ENCODE measurements at places on chromosomes 1 and 21.

DNA sequence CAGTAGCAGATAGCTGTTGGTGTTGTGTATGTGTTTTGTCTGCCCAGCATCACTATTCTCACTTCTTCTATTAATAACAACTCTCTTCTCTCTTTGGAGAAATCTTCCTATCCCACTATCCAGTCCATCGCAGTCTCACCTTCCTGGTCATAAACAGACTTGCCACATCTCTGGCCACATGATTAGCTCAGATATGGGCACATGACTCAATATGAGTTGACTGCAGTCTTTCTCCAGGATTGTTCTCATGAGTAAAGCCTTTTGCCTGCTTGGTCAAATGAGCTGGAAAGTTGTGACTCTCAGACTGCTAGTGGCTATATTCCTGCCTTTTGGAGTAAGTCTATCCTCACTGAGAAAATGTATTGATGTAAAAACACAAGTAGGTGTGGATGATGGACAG lies 32.9 kb upstream of the TADA1 start:
- DNase-seq = no peak

- no peak for DNase-seq
Measured at GRCh38 chr1:59079434-59080140, 217.3 kb upstream of the FGGY start.

DNA sequence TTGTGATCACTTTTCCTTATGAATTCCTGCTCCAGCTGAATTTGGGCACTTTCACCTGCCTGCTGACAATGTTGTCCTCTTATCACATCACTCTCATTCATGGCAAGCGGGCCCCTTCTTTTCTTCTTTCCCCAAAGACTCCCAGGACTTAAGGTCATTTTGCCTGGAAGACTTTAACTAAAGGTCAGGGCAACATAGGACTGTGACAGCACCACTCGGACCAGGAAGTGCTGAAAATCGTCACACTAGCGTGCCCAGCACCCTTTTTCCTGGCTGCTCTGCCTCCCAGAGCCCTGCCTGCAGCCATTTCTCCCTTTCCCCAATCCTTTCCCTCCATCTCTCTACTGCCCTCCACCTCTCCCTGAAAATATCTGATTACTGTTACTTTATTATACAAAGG lies 35.4 kb downstream of the CD34 start:
- no peak for DNase-seq

DNA sequence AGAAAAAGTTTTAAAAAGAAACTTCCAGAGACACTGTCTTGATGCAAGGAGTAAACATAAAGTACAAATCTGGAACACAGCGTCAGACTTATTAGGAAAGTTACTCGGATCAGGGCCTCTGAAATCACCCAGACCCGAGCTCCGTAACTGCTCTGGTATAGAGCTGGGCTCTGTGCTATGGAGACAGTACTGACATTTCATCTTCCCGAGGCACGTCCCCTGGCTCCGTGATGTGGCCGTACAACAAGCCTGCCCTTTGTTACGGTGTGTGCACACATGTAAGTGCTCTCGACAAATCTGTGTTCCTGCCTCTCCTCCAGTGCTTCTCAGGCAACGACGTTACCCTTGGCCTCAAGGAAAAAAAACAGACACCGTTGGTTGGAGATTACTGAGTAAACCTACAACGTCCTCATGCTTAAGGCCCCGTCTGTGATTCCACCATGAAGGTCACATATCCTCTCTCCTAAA lies 107.0 kb upstream of the IRF2BP2 start:
- no peak for DNase-seq

DNA sequence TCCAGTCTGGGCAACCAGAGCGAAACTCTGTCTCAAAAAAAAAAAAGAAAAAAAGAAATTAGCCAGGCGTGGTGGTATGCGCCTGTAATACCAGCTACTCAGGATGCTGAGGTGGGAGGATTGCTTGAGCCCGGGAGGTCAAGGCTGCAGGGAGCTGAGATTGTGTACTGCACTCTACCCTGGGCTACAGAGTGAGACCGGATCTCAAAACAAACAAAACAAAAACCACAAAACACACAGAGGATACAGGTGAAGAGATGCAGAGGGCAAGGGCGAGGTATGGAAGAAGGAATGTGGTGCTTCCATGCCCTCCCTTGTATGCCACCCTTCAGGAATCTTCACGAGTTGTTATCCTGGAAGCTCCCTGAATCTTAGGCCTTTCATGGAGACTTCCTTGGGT lies 68.5 kb downstream of the NDUFS5 start:
- no peak for DNase-seq

GRCh38 chr1:29521438-29521715 lies 285.1 kb downstream of the PTPRU start:
- DNase-seq = no peak

DNA sequence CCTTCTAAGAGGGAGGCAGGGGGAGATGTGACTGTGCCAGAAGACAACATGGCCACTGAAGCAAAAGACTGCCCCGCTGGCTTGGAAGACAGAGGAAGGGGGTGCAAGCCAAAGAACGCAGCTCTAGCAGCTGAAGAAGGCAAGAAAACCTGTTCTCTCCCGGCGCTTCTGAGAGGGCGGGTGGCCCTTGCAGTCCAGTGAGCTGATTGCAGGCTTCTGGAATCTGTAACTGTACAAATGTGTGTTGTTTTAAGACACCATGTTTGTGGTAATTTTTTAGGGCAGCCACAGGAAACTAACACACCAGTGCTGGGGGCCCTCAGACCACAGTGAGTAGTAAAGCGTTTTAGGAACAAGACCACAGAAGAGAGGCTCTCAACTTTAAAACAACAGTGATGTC lies 47.0 kb downstream of the CD46 start:
- no peak for DNase-seq

- no peak for DNase-seq
Measured at GRCh38 chr1:84740050-84740714, 49.9 kb upstream of the SSX2IP start.

DNA sequence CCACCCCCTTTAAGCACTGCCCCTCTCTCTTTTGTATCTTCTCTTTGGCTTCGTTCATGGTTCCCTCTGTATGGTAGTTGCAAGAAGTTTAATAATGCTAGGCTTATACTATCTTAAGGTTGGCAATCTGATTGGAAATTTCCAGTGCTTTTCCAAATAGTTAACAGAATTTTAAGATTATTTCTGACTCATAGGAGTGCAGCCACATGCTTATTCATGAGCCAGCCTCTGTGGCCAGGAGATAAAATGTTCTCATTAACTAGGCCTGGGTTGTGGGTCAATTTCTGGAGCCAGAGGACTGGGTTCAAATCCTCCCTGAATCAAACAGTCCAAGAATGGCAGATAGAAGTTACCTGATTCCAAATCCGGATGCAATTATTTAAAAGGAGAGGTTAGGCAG lies 103.1 kb downstream of the ATP6V1G3 start:
- DNase-seq = no peak

GRCh38 chr1:174116042-174116441 lies 43.3 kb upstream of the RABGAP1L start:
- DNase-seq = no peak

DNA sequence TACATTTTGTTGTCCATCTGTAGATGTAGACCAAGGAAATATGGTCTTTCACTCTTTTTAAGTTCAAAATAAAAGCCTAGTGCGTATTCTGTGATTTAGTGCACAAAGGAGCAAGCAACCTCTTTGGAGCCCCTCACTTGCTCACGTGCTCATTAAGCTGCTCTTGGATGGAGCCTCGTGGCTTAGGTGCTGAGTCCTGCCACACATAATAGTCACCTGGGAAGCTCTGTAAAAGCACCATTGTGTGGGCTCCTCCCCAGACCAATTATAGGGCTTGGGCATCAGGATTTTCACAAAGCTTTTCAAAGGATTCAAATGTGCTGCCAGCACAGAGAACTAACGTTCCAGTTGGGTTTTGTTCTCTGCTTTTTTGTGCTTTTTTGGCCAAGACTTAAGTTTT lies 85.0 kb downstream of the PCP4 start:
- DNase-seq = no peak

DNA sequence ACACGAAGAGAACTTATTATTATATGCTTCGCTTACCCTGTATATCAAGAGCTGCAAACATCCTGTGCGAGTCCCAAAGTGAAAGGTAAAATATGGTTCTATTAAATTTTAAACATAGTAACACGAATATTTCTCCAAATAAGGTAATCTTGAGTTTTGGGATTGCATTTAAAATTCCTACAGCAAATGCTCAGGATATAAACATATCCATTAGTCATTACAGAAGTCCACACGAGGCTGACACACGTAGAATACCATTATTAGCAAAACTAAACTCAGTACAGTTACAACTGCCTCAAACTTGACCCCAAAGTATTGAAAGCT lies 282 bp upstream of the LYPLAL1 start:
- DNase-seq = no peak

DNA sequence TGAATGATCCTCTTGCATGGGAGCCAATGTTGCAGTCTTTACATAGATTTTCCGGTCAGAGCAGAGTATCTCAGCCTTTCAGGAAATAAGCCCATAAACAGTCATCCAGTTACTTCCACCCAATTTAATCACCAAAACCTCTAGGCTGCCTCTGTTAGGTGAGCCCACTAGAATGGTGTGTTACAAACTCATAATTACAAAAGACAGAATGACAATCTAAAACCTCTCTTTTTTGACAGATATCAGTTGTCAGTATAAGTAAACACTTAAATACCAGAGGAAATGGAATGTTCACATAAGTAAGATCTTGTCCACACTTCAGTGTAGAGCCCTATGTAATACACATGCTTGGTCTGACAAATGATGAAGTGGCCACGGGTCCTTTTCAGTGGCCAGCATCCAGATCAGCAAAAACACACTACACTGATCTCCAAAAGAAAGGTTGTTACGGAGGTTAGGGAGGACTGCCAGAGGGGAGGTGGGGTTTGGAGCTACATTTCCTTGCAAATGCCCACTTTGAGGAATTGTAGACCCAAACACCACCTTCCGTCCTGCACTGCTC lies 71.3 kb upstream of the FBXO28 start:
- DNase-seq = no peak

DNA sequence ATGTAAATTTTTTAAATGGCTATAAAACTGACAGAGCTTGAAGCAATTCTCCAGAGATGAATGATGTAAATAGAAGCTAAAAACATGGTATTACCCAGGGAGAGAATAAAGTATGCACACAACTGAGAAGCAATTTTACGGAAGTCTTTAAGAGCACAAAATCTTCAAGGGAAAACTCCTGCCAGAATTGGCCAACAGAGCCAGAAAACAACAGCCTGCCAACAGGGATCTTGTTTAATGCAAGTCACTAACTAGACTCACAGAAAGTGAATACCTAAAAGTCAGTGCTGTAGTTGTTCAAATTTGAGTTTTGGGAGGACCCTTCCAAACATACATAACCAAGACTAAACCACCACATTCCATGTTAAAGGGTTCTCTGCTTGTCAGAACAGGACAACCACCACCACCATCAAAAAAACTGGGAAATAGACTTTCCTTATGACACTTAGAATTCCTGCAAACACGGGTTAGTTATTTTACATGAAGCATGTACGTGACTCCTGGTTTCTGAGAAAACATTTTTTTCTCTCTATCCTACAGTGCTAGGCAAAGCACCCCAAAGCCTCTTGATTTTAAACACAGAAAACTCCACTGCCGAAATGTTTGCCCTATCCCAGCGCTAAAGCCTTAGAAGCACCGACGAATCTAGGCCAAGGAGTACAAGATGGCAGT lies 1.6 kb downstream of the EPS15 start:
- no peak for DNase-seq

DNA sequence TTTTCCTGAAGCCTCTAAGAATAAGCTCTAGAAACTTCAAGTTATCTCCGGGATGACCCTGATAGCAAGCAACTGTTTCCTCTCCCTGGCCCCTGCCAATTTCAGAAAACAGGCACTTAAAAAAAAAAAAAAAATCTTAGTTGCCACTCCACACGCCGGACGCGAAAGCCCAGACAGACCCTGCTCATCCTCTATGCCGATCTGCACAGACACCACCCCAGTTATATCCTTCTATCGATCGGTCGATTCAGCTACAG lies 1.7 kb downstream of the ANP32E start:
- no peak for DNase-seq

DNA sequence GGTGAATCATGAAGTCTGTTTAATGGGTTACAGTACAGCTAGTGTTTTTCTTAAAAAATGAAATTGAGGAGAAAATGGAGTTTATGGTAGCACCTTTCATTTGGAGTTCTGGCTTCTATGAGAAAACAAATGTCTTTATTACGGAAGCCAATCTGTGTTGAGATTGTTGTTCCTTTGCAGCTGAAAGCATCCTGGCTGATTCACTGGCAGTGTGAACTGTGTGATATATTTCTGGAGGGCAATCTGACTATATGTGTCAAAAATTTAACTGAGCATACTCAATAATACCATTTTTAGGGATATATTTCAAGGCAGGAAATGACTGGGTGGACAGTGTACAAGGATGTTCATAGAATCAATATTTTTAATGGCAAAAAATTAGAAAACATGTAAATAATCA lies 46.6 kb upstream of the LYST start:
- no peak for DNase-seq

GRCh38 chr1:27003745-27004470 lies 8.7 kb downstream of the TENT5B start:
- DNase-seq = no peak

GRCh38 chr1:15029036-15029435 lies 124.5 kb upstream of the TMEM51 start:
- DNase-seq = no peak
